ENCODE measurements at places on chromosomes 2 and 18. TPM values are rescaled to one million over a fixed set of nuclear protein-coding genes. Genes with fewer than 3 reads are reported as not detected.
A peak's percentile ranks its signal among the peaks of the same experiment; 100 is the strongest.

- no peak for DNase-seq
- no peaks in the 10 kb centered on the region for H3K27me3 ChIP-seq
- peaks cover 37% of the 10 kb centered on the region for H3K4me1 ChIP-seq
- peak overlapping the region; percentile 17 for H3K27ac ChIP-seq
- no peaks in the 10 kb centered on the region for H3K36me3 ChIP-seq
Measured at GRCh38 chr2:62486439-62486765, 19.6 kb downstream of the TMEM17 start.

DNA sequence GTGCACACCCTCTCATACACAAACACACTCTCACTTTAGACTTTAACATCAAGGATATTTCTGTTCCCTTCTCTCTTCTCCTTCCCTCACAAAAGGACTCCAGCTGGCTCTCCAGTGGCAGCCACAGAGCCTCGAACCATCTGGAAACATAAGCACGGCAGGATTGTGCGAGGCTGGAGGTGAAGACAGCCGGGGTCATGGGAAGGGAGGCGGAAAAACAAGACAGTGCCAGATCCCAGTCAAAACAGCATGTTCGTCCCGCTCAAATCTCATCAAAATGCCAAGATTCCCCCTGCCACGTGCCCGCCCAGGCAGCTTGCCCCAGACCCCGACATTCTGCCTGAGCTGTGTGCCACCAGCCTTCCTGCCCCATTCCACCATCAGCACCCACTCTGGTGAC is 180.3 kb downstream of the ZBTB7C start:
- no peaks in the 10 kb centered on the region for H3K4me1 ChIP-seq
- H3K36me3 ChIP-seq, result no peaks in the 10 kb centered on the region
- no peak for DNase-seq
- H3K27ac ChIP-seq, result no peak overlapping the region
- no peak overlapping the region for H3K4me3 ChIP-seq

DNA sequence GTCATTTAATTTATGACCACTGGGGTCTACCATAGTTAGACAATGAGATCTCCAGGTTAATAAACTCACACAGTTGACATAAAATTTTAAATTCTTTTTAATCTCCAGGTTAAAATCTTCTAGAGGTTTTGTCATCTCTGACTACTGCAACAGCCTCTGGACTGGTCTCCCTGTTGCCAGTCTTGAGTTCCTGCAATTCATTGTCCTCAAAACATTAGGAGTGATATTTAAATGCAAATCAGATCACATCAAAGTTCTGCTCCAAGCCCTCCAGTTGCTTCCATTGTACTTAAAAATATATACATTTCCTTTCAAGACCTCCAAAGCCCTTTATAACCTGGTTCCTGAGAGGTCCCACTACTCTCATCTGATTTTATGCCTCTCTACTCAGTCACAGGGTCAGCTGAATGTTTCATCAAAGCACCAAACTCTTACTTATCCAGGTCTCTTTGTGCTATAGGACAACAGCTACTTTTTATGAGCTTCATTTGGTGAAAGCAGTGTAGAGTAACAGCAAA is 18.6 kb upstream of the LINC00305 start:
- H3K36me3 ChIP-seq, result no peaks in the 10 kb centered on the region
- no peaks in the 10 kb centered on the region for H3K27me3 ChIP-seq
- DNase-seq, result no peak

DNA sequence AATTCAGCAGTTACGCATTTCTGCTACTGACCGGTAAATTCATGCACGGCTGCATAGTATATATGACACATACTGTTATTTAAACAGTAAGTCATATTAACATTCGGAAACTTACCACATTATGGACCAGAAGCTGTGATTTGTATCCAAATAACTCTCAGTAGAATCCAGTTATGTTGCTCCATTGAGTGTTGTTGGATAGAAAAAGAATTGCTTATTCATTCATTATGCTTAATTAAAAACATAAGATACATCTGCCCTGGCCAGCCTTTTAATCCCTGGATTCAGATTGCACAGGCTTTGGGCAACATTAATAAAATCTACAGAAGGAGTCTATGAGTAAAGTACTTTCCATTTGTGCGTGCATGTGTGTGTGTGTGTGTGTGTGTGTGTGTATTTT is 111.3 kb downstream of the CPS1 start:
- no peaks in the 10 kb centered on the region for H3K4me1 ChIP-seq
- no peak overlapping the region for H3K4me3 ChIP-seq
- no peak for DNase-seq
- no peaks in the 10 kb centered on the region for H3K27me3 ChIP-seq
- no peak overlapping the region for H3K27ac ChIP-seq
- H3K36me3 ChIP-seq, result no peaks in the 10 kb centered on the region

The RESP18 gene
- total RNA-seq, result not detected

The RAB6D gene
- total RNA-seq, result not detected

The LONRF2 gene
- total RNA-seq, result 32.1 TPM

The RFTN2 gene
- total RNA-seq, result 0.58 TPM

The SERPINB13 gene
- total RNA-seq, result 0.55 TPM

All from stomach (tissue), 19 donors.